Activated CD4-positive, alpha-beta T cell treated with anti-CD3 and anti-CD28 coated beads for 36 hours (primary cell): ENCODE measurements at places on chromosomes 1 and 21. TPM values are rescaled to one million over a fixed set of nuclear protein-coding genes. Genes with fewer than 3 reads are reported as not detected.

GRCh38 chr1:13992489-13993285 lies 292.7 kb downstream of the PRDM2 start:
- no peak for DNase-seq

DNA sequence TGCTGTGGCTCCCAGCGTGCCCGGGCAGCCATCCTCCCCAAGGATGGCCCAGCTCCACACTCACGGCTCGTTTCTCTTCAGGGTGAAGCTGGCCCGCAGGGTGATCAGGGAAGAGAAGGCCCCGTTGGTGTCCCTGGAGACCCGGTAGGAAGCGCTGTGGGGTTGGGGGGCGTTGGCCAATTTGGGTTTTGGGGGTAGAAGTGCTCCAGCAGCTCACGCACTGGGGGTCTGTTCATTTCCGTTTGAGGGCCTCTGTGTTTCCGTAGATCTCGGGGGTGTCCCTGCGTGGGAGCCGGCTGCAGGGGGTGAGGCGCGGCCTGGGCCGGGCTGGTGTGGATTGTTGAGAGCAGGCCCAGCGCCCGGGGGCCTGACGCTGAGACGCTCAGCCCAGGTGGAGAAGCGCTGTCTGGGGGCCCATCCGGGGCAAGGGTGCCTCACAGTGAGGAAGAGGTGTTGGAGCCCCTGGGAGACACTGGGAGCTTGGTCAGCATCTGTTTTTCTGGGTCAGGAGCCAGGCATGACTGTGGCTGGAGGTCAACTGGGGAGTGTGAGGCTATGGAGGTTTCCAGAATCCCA lies 12.6 kb downstream of the COL6A1 start:
- DNase-seq: no peak

DNA sequence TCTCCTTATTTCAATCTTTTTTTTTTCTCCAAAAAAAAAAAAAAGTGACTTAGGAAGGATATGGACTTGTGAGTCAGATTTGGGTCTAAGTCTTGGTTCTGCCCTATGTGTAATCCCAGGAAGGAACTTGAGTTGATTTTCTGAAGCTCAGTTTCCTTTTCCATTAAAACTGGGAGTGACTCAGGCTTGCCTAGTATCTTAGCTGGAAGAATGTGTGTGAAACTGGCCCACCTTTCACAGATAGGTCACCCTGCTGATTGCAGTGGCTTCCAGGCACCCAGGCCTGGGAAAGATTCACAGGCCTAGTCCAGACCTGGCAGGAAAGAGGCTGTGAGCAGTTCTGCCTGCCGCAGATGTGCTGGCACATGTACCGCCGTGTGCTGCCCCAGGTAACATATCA lies 218.3 kb upstream of the HOOK1 start:
- no peak for DNase-seq

DNA sequence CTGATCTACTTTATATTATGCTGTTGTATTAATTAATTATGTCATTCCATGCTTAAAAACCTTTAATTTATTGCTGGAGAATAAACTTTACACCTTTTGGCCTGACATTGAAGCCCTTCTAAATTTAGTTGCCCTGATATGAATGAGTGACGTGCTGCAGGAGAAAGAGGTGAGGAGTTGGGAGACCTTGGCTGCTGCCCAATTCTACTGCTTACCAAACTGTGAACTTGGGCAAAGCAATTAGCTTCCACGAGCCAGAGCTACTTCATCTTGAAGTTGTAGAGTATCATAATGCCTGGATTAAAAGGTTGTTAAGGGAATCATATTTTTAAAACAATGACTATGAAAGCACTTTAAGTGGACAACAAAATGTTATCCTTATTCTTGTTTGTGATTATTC lies 126.8 kb upstream of the DEPDC1 start:
- DNase-seq: no peak

- DNase-seq: peak; percentile 52
Measured at GRCh38 chr1:63691701-63692425, 82.0 kb upstream of the ROR1 start.

DNA sequence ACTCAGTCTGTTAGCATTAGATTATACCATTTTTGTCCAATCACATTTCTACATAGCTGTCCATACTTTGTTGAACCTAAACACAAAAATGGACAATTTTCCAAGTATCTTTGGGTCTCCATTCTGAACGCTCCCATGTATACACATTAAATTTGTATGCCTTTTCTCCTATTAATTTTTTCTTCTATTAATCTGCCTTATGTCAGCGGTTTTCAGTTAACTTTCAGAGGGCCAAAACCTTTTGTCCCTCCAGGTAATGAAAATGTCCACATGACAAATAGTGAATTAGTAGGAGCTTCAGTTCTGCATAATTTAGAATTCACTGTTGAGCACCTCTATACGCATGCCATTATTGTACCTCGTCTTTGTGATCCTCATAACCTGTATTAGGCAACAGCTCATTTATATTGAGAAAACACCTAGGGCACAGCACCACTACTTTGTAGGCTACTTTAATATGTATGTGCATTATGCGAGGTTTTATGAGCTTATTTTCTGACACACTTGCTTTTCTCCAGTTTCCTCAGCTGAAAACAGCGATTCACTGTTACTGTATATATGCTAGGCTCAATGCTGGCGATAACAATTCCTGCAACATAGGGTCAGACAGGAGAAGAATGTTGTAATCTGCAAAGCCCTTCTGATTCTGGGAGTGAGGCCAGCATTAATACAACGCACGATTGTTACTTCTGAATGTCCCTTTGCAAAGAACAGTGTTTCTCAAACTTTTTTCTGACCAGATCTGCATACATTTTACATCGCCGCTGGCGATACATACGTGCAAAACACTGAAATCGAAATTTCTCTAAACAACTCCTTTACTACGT lies 1.1 kb upstream of the ABCD3 start:
- no peak for DNase-seq

DNA sequence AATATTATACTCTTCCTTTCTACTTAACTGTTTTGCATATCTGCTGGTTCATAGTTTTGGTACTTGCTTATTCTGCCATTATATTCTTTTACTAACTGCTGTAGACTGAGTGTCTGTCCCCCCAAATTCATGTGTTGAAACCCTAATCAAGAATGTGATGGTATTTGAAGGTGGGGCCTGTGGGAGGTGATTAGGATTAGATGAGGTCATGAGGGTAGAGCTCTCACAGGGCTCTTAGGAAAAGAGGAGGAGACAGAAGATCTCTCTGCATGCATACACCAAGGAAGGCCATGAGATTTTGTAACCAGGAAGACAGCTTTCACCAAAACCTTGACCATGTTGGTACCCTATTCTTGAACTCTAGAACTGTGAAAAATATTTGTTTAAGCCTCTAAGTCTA lies 354.1 kb upstream of the B3GALT2 start:
- no peak for DNase-seq

DNA sequence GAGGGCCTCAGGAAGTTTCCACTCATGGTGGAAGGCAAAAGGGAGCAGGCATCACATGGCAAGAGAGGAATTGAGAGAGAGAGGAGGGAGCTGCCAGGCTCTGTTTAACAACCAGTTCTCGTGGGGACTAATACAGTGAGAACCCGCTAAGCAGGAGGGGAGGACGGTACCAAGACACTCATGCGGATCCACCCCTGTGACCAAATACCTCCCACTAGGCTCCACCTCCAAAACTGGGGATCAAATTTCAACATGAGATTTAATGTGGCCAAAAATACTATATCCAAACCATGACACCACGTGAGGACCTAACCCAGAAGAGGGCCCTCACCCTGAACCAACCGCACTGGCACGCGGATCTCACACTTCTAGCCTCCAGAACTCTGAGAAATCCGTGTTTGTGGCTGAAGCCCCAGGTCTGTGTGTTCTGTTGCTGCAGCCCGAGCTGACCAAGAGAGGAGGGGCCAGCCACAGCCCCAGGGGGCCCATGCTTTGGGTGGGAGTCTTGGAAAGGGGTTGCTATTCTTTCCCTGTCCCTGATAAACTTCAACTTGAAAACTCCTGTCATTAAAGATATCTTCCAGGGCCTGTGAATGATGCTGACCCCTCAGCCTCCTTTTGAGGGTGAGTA lies 32.0 kb downstream of the TRIM67 start:
- no peak for DNase-seq

GRCh38 chr1:84889437-84889836 lies 3.6 kb downstream of the LPAR3 start:
- no peak for DNase-seq

- peak; percentile 42 for DNase-seq
Measured at GRCh38 chr1:24507405-24507804, 4.8 kb downstream of the RCAN3 start.

DNA sequence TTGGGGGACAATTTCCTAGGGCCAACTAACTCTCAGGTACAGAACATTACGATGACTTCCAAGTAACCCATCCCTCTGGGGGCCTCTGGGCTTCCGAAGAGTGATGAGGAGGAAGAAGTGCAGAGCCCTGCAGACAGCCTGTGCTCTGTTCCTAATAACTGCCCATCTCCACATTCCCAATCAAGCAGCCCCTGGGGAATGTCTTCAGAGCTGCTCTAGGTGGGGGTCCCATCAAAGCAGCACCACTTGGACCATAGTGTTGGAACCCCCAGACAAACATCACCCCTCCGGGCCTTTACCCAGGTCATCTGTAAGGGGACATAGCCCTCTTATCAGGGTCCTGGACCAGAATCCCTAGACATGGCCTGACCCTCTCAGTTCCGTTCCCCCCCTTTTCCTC lies 357.3 kb downstream of the NPHP4 start:
- no peak for DNase-seq

GRCh38 chr21:35046263-35046624 lies 2.9 kb downstream of the RUNX1 start:
- DNase-seq: no peak

DNA sequence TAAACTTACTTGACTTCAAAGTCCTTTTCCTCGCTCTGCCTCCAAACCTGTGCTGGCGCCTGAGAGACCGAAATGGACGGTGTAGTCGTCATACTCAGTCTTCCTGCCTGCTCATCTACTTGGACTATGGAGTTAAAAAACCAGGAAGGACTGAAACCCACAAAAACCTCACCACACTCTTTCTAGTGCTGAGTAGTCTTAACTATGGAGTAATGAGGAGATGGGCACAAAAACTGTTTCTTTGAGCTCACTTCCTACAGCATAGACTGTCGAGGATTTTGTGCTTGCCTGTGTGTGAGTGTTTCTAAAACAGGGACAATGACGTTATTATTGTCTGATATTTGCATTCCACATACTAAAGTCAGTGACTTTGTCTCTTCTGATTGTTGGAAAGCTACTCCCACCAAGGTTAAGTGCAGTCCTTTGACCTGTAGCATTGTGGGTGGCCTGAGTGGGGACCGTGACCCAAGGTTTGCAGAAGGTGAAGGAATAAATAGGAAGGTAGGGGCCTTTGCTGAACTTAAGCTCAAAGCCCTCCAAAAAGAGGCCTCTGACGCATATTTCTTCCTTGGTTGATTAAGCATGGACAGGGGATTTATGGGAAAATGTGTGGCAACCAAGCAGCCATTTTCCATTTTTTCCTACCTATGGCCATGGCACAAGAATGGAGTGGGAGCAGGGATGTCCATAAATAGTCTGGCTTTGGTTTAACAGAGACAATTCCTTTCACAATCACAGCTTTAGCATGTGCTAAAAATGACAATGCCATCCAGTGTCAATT lies 109.6 kb downstream of the ZBTB18 start:
- DNase-seq: no peak

- no peak for DNase-seq
Measured at GRCh38 chr1:239225396-239225795, 161.0 kb upstream of the CHRM3 start.

DNA sequence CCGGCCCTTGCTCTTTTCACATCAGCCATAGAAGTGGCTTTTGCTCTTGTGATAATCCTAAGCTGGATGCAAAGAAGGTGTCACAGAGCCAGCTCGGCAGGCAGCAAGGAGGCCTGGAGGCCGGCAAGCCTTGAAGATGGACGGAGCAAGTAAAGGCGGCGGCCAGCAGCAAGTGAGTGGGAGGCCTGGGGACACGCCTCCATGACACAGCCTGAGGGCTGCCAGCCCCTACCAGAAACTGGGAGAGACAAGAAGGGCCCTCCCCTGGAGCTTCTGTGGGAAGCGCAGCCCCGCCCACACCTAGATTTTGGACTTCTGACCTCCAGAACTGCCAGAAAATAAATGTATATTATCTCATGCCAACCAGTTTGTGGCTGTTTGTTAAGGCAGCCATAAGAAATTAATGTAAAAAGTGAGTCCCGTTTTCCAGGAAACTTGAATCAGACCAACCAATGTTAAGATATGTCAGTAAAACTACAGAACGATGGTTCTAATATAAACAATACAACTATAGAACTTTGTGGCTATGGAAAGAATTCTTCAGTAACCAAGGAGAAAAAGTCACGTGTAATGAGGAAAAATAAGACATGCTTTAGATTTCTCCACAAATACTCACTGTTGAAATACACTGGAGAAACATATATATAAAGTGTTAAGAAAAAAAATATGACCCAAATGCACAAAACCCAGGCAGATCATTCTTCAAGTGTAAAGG lies 49.9 kb downstream of the BACE2 start:
- no peak for DNase-seq

- DNase-seq: no peak
Measured at GRCh38 chr1:172960019-172960418, 90.7 kb downstream of the TNFSF18 start.

GRCh38 chr1:8818325-8818775 lies 910 bp upstream of the RERE start:
- peak; percentile 40 for DNase-seq

DNA sequence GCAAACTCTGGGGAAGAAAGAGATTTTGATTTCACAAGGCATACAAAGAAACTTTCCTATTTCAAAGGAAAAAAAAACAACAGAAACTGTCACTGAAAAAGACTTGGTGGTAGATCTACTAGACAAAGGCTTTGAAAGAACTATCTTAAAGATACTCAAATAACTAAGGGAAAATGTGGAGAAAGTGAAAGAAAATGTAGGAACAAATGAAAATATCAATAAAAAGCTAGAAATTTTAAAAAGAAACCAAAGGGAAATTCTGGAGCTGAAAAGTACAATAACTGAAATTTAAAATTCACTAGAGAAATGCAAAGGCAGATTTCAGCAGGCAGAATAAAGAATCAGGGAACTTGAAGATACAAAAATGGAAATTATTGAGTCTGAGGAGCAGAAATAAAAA lies 6.2 kb downstream of the COL6A2 start:
- no peak for DNase-seq

EPHA2 gene
- total RNA-seq: 0.19 TPM

FAM131C gene
- total RNA-seq: 0.09 TPM

NVL gene
- total RNA-seq: 44.1 TPM

DCST2 gene
- 0.67 TPM for total RNA-seq

PKLR gene
- not detected for total RNA-seq

PROX1 gene
- total RNA-seq: 0.09 TPM
